ENCODE measurements at places on chromosomes 6 and 20.

GRCh38 chr6:149012040-149012545 lies 265.3 kb downstream of the UST start:
- DNase-seq, result no peak

DNA sequence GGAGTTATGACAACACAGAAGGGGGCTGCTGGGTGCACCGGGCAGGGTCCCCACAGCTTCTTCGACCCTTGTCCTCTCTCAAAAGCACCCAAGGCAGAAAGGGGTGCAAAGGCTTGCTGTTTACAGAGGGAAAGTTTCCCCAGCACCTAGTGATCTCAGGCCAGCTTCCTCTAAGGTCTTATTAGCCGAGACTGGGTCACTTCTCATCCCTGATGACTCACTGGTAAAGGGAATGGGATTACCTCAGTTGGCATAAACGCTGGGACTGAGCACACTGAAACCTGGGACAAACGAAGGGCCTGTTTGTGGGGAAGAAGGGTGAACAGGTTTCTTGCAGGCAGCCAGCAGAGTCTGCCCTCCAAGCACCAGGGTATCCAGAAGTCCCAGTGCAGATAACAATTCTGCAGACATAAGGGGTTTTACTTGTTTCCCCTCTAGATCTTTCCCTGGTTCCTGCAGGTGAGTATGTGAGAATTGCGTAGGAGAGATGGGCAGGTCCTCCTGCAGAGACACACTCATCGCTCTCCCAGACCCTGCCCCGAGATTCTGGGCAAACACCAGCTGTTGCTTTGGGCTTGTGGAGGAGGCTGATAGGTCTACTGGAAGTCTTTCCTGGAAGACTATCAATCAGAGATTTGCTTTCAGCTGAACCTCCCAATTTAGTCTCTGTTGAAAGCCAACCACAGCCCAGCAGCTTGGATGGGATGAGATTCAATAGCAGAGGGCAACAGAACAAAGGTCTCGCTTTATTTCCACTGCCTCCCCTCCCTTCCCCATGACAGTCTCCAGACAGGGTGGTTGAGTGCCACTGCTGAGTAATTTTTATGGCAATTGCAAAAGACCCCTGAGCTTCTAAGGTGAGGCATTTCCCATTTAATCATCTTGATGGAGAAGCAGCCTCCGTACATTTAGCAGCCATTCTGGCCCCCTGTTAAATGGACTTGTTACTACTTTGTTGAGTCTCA lies 25.7 kb downstream of the KCNG1 start:
- no peak for DNase-seq

DNA sequence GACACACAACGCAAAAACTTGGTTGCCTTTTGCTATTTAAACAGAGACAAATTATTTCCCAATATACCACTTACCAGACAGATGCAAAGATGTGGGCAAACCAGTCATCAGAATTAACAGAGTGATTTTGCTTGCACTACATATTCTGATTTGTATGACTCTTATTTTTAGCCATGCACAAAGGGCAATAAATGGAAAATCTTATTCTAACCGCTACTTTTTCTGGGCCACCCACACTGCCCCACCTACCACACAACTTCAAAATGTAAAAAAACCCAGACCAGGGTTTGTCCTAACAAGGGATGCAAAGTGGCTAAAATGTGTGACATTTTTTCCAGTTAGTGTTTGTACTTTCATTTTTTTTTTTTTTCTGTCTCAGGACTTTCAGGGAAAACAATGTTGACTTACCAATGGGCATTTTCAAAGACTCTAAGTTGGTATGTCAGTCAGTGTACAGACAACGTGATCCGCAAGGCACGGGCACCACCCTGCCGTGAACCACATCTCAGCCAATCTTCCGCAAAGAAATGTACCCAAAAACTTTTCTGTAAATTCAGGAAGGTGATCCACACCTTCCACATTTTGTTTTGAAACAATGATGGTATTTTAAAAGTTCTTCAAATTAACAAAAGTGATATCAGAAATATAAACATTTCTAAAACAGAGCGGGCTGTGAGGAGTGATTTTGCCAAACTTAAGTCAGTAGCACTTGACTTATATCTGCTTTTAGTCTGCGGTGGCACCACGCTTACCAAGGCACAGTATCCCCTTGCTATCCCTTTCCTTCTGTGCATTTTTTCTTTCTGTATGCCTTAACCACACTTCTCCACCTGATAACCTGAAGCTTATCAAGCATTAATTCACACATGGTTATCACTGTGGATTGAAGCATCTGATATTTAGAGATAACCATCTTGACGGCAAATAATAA lies 185.6 kb downstream of the GJA10 start:
- DNase-seq, result no peak

DNA sequence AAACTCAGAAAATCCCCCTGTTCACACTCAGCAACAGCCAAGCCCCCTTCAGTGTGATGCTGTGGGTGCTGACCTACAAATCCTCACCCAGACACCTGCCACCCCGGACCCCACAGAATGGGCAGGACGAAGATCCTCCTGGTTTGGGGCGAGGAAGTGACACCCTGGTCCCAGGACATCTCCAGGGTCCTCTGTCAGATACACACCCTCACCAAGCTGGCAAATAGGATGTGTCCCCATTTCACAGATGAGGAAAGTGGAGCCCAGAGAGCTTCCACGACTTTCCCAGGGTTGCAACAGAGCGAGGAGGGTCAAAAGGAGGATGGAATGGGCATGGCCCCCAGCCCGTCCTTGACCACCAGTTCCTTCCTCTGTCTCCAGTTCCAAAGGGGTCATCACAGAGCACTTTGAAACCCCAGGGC lies 92.0 kb upstream of the AFDN start:
- DNase-seq, result no peak

GRCh38 chr20:40317156-40317790 lies 371.8 kb downstream of the MAFB start:
- no peak for DNase-seq

DNA sequence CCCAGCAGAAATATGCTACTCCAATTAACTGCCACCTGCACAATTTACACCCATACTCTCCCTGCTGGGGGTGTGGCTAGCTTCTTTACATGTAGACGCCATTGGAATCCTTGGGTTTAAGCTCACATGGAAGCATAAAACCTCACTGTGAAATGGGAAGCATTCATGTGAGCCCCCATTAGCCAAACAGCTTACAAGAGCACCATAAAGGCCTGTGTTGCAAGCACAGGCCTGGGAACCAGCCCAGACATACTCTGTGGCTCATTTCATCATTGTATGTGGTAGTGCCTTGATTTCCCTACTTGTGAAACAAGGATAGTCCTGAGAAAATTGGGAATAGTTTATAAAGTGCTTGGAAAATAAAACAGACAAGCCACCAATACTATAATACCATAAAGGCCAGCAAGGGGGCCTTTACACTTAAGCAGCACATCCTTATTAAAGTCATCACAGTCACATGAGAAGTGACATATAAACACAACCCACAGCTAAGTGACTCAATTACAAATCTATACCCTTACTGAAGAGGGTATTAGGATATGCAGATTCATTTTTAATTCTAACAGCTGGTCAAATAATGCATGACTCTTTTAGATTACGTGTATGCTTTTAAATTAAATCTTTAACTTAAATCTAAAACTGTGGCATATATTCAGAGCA lies 6.8 kb downstream of the ADNP start:
- DNase-seq, result no peak

GRCh38 chr6:123821112-123821511 lies 17.4 kb downstream of the NKAIN2 start:
- DNase-seq, result no peak

DNA sequence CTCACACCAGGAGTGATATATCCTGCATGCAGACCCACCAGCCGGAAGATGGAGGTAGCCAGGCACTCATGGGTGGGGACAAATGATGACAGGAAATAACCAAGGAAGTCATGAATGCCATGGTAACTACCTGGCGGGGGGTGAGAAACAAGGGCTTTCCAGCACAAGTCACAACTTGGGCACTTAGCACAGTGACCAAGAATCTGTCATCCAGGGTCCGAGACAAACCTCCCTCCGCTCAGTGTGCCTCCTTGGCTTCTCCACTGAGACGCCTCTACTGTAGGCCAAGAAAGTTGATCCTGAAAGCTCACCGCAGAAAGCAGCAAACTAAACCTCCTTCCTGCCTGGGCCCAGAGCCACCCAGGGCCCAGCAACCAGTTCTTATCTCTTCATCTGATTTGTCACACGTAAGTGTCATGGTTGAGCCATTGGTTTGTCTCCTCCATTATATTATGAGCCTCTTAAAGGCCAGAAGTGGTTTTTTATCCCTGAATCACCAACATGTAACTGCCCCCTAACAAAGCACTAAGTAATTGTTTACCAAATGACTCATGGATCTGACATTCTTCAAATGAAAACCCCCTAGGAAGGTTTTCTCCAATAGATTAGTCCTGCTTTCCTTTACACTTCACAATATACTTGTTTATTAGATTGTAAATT lies 84.3 kb upstream of the TAB2 start:
- no peak for DNase-seq

All from GM13977 (cell line).